Activated CD8-positive, alpha-beta T cell treated with anti-CD3 and anti-CD28 coated beads, Interleukin-2, amount 10 ng/mL, durations not matched to agents 7 days and 5 days (primary cell): ENCODE measurements at places on chromosomes 16 and 17. TPM values are rescaled to one million over a fixed set of nuclear protein-coding genes. Genes with fewer than 3 reads are reported as not detected.

The MYO15B gene
- 27.8 TPM for total RNA-seq

The IGF2BP1 gene
- total RNA-seq, result not detected

The EVPLL gene
- total RNA-seq, result not detected

The KRT28 gene
- total RNA-seq, result not detected

The MYH10 gene
- 7.7 TPM for total RNA-seq

The TMEM220 gene
- 0.16 TPM for total RNA-seq

The GSE1 gene
- 51.4 TPM for total RNA-seq

The CD300E gene
- not detected for total RNA-seq

- H3K36me3 ChIP-seq, result no peaks in the 10 kb centered on the region
- no peaks in the 10 kb centered on the region for H3K4me1 ChIP-seq
- no peak for DNase-seq
- no peaks in the 10 kb centered on the region for H3K27me3 ChIP-seq
- H3K4me3 ChIP-seq, result no peak overlapping the region
- H3K27ac ChIP-seq, result no peak overlapping the region
Observed at GRCh38 chr16:60792437-60792836, 1243.8 kb downstream of the CDH8 start.

DNA sequence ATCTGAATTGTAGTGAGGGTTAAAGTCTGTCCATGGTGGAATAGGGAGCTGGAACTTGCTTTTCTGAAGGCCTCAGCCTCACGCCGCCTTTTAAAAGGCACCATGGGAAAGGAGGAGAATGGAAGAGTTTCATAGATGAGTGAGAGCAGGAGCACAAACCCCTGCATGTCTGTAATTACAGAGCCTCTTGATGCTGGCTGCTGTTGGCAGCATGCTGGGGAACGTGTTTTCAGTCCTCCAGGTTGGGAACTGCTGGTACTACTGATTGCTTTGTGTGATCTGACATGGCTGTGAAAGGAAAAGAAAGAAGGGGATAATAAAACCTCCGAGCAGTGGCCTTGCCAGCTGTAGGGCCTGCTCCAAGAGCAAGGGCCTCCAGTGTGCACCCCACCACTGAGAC lies 16.8 kb upstream of the DYNLL2 start:
- H3K27me3 ChIP-seq, result peaks cover 27% of the 10 kb centered on the region
- no peaks in the 10 kb centered on the region for H3K36me3 ChIP-seq
- H3K4me1 ChIP-seq, result no peaks in the 10 kb centered on the region
- H3K27ac ChIP-seq, result no peak overlapping the region
- no peak for DNase-seq

DNA sequence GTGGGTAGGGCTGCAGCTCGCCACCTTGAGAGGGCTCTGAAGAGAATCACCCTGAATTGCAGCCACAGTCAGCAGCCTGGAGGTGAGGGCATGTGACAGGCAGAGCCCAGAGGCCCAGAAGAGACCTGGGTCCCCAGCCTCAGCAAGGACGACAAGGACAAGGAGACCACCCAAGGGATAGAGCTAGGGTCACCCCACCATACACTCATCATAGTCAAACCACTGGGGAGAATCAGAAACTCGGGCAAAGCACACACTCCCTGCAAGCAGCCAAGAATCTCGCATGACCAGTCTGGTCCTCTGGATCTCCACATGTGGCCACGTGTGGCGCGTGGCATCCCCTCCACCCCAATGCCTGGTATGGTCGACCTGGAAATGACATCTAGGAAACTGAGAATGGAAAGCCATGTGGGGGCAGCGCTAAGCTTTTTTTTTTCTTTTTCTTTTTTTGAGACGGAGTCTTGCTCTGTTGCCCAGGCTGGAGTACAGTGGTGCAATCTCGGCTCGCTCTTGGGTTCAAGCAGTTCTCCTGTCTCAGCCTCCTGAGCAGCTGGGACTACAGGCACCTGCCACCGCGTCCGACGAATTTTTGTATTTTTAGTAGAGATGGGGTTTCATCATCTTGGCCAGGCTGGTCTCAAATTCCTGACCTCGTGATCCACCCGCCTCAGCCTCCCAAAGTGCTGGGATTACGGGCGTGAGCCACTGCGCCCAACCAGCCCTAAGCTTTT lies 4.6 kb upstream of the SPHK1 start:
- H3K36me3 ChIP-seq, result no peaks in the 10 kb centered on the region
- no peak overlapping the region for H3K27ac ChIP-seq
- no peak for DNase-seq
- H3K4me3 ChIP-seq, result no peak overlapping the region

DNA sequence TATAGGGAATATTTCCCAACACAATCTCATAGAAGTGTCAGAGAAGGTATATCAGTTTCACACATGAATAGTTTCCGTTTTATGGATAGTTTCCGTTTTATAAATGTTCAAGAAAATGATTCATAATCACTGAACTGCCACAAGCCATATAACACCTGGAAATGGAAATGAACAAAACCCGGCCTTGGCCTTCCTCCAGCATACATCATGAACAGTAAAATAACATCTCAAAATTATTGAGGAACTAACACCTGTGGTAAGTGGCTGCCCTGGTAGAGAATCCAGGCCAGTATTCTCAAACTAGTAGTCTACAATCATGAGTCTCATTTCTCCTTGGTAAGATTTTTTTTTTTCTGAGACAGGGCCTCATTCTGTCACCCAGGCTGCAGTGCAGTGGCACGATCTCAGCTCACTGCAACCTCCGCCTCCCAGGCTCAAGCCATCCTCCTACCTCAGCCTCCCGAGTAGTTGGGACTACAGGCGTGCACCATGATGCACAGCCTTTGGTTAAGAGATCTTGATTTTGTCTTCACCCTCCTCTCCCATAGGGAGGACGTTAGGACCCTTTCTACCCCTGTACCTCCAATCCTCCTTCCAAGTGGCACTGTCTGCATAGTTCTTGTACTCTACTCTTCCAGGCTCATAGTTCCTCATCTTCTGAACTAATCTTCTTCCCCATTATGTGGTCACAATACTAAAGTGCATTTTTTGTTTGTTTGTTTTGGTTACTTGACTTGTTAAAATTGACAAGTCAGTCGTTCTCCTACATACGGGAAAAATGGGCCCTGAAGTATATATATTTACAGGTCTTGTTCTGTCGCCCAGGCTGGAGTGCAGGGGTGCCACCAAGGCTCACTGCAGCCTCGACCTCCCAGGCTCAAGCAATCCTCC lies 15.0 kb upstream of the RGS9 start:
- peaks cover 23% of the 10 kb centered on the region for H3K4me1 ChIP-seq
- peak; percentile 31 for DNase-seq
- peak overlapping the region; percentile 78 for H3K4me3 ChIP-seq
- peaks cover 10% of the 10 kb centered on the region for H3K27me3 ChIP-seq

- no peak for DNase-seq
- H3K27ac ChIP-seq, result no peak overlapping the region
- H3K4me3 ChIP-seq, result no peak overlapping the region
- H3K36me3 ChIP-seq, result no peaks in the 10 kb centered on the region
- peaks cover 9% of the 10 kb centered on the region for H3K4me1 ChIP-seq
Observed at GRCh38 chr17:43636426-43636825, 25.3 kb downstream of the MEOX1 start.

- DNase-seq, result no peak
- no peaks in the 10 kb centered on the region for H3K27me3 ChIP-seq
- H3K4me1 ChIP-seq, result peaks cover 18% of the 10 kb centered on the region
- H3K36me3 ChIP-seq, result peaks cover 45% of the 10 kb centered on the region
- H3K27ac ChIP-seq, result no peak overlapping the region
- H3K4me3 ChIP-seq, result no peak overlapping the region
Observed at GRCh38 chr17:81672954-81673353, 6.4 kb downstream of the CCDC137 start.

- DNase-seq, result no peak
- peaks cover 4% of the 10 kb centered on the region for H3K27me3 ChIP-seq
- peak overlapping the region; percentile 0 for H3K27ac ChIP-seq
- peaks cover 69% of the 10 kb centered on the region for H3K4me1 ChIP-seq
- H3K4me3 ChIP-seq, result no peak overlapping the region
Observed at GRCh38 chr17:10116753-10117420, 81.5 kb downstream of the GAS7 start.

- H3K36me3 ChIP-seq, result peaks cover 2% of the 10 kb centered on the region
- H3K4me3 ChIP-seq, result no peak overlapping the region
- no peaks in the 10 kb centered on the region for H3K4me1 ChIP-seq
- no peak overlapping the region for H3K27ac ChIP-seq
Observed at GRCh38 chr17:57699751-57700219, 45.3 kb downstream of the CCDC182 start.

GRCh38 chr16:78240459-78241222 lies 141.2 kb downstream of the WWOX start:
- H3K27ac ChIP-seq, result no peak overlapping the region
- no peak overlapping the region for H3K4me3 ChIP-seq
- DNase-seq, result no peak
- H3K36me3 ChIP-seq, result no peaks in the 10 kb centered on the region
- H3K4me1 ChIP-seq, result no peaks in the 10 kb centered on the region

- peaks cover 5% of the 10 kb centered on the region for H3K4me1 ChIP-seq
- no peak for DNase-seq
- no peak overlapping the region for H3K4me3 ChIP-seq
- no peak overlapping the region for H3K27ac ChIP-seq
Observed at GRCh38 chr17:32870969-32871368, 6.0 kb downstream of the MYO1D start.

GRCh38 chr17:13776027-13776551 lies 174.4 kb upstream of the HS3ST3A1 start:
- no peaks in the 10 kb centered on the region for H3K36me3 ChIP-seq
- H3K27ac ChIP-seq, result no peak overlapping the region
- H3K4me1 ChIP-seq, result no peaks in the 10 kb centered on the region
- no peak overlapping the region for H3K4me3 ChIP-seq
- DNase-seq, result no peak

DNA sequence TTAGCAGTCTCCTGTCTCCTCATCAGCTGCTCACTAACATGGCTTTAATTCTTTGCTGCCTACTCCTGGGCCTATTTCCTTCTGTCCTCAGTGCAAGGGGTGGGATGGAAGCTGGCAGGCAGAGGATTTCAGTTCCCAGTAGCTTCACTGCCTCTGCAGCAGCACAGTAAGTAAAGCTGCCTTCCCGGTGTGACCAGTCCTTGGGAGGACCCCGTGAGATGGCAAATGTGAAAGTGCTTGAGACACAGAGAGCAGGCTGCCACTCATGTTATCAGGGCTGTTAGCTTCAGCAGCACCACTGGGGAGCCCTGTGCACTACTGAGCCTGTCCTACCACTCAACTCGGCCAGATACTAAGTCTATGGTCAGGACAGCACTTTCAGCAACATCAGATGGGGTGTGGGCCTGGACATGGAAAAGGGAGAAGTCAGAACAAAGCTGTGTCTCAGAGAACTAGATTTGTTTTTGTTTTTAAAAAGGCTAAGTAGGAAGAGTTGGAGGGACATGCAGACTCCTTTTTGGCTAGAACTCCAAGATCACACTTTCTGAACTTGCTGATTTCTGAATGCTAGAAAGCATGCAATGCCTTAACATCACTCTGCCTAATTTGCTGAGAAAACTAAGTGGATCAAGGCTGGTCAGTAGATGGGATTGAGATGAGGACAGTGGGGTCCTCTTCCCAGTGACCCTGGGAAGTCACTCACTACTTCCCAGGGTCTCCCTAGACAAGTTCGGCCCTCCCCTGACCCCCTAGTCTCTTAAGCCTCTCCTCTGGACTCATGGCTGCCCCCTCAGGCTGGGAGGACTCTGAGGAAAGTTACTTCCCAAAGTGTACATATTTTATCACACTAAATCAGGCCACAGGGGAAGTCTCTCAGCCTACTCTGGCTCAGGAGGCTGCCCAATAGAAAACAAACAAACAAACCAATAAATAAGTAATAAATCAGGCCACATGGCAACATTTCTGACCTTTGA lies 1.1 kb downstream of the ACSF2 start:
- peak overlapping the region; percentile 82 for H3K4me3 ChIP-seq
- peaks cover 28% of the 10 kb centered on the region for H3K4me1 ChIP-seq
- no peaks in the 10 kb centered on the region for H3K27me3 ChIP-seq
- peaks cover 2% of the 10 kb centered on the region for H3K36me3 ChIP-seq
- DNase-seq, result peak; percentile 42
- H3K27ac ChIP-seq, result peak overlapping the region; percentile 79
